ENCODE measurements at places on chromosomes 12 and 14.

- no peaks in the 10 kb centered on the region for H3K27me3 ChIP-seq
- peak overlapping the region; percentile 30 for H3K4me3 ChIP-seq
- DNase-seq: no peak
- no peaks in the 10 kb centered on the region for H3K36me3 ChIP-seq
These were observed 180.8 kb downstream of the ADCK1 start for GRCh38 chr14:77980475-77981321.

GRCh38 chr14:34671716-34672115, 41.8 kb upstream of the SNX6 start:
- H3K4me1 ChIP-seq: no peaks in the 10 kb centered on the region
- H3K36me3 ChIP-seq: no peaks in the 10 kb centered on the region
- no peak for DNase-seq
- H3K27me3 ChIP-seq: no peaks in the 10 kb centered on the region

DNA sequence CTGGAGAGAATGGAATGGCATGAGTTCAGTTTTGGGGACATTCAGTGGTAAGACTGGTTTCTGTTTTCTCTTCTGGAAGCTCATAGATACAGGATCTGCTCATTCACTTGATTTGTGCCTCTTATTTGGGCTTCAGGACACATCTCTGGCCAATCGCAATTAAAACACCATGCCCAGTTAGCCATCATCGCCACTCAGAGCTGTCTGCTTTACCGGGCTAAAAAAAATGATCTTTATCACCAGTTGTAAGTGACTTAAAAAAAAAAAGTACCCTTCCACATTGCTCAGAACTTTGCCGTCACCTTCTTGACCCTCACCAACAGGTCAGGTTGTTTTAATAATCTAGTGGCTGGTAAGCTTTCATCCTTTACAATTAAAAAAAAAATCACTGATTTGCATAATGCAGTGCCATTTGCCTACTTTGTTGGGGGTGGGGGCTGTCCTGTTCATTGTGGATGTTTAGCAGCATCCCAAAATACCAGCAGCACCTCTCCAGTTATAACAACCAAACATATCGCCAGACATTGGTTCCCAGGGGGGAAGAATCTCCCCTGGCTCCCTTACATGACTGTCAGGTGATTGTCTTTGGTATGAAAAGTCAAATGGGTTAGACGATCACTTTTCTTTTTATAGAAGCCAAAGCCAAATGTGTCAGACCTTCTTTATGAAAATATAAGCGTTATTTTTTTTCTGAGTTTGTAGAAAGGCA, 150.1 kb downstream of the PRKCH start:
- H3K27me3 ChIP-seq: no peaks in the 10 kb centered on the region
- peaks cover 37% of the 10 kb centered on the region for H3K4me1 ChIP-seq
- no peaks in the 10 kb centered on the region for H3K36me3 ChIP-seq
- peak overlapping the region; percentile 29 for H3K27ac ChIP-seq
- H3K4me3 ChIP-seq: peak overlapping the region; percentile 69
- no peak for DNase-seq

DNA sequence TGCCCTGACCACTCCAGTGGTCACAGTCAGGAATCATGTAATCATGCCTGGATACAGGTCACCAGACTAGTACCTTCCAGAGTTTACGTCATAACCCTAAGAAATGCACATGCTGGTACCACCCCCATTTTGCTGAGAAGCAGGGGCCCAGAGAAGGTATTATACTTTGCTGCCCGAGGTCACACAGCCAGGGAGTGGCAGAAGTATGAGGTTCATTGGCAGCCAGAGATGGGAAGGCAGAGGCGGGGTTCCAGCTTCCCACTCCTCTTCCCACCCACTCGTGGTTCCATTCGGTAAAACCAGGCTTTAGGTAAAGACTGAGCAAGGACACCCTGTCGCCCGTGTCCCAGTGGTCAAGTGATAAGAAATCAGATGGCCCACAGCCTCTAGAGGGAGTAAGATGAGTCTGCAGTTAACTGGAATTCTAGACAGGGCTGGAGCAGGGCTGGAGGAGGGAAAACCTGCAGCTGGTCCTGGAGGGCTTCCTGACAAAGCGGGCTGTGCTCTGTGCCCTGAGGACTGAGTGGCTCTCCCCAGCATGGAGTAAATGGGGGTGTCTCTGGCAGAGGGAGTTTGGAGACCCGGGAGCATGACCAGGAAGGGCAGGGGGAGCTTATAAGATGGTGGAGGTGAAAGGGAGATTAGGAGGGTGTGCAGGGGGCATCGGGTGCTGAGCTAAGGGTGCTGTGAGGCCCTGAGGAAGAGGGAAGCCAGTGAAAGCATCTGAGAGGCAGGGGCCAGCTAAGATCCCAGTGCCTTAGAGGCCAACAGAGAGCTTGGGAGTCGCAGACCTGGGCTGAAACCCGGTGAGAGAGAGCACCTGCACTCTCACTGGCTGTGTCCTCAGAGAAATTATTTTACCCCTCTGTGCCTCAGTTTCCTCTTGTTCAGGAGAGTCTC, 5.7 kb downstream of the FAM222A start:
- no peak overlapping the region for H3K4me3 ChIP-seq
- peaks cover 10% of the 10 kb centered on the region for H3K4me1 ChIP-seq
- no peaks in the 10 kb centered on the region for H3K27me3 ChIP-seq
- no peak for DNase-seq

GRCh38 chr12:41794336-41794735, 350.3 kb downstream of the GXYLT1 start:
- no peaks in the 10 kb centered on the region for H3K36me3 ChIP-seq
- H3K4me3 ChIP-seq: no peak overlapping the region
- no peaks in the 10 kb centered on the region for H3K27me3 ChIP-seq
- peaks cover 26% of the 10 kb centered on the region for H3K4me1 ChIP-seq

GRCh38 chr12:29270446-29270845, 110.5 kb downstream of the ERGIC2 start:
- H3K27ac ChIP-seq: no peak overlapping the region
- no peaks in the 10 kb centered on the region for H3K36me3 ChIP-seq
- no peaks in the 10 kb centered on the region for H3K27me3 ChIP-seq
- no peak overlapping the region for H3K4me3 ChIP-seq

DNA sequence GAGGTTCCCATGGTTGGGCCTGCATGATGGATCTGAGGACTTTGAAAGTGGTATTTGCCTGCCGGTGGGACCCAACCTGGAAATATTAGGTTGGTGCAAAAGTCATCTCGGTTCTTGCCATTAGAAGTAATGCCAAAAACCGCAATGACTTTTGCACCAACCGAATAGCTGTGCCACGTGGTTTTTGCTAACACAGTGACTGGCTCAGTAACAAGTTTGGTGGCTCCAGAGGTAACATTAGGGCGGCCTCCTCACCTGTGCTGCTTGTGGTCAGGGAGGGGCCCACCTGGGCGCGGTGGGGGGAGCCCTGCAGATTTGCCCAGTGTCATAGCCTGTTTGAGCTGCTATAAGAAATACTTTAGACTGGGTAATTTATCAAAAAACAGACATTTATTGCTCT, 1.8 kb downstream of the BDKRB2 start:
- H3K27me3 ChIP-seq: no peaks in the 10 kb centered on the region
- H3K4me3 ChIP-seq: no peak overlapping the region
- no peaks in the 10 kb centered on the region for H3K36me3 ChIP-seq
- H3K27ac ChIP-seq: no peak overlapping the region

GRCh38 chr14:50947446-50947845, 3.2 kb upstream of the PYGL start:
- DNase-seq: no peak
- H3K27me3 ChIP-seq: no peaks in the 10 kb centered on the region
- peaks cover 14% of the 10 kb centered on the region for H3K4me1 ChIP-seq
- no peaks in the 10 kb centered on the region for H3K36me3 ChIP-seq
- no peak overlapping the region for H3K4me3 ChIP-seq

GRCh38 chr14:97878727-97879126, 1081.5 kb downstream of the VRK1 start:
- peak overlapping the region; percentile 44 for H3K27ac ChIP-seq
- H3K4me3 ChIP-seq: no peak overlapping the region
- DNase-seq: no peak
- H3K4me1 ChIP-seq: peaks cover 17% of the 10 kb centered on the region

GRCh38 chr14:64215274-64215673, 78.9 kb downstream of the ESR2 start:
- H3K27me3 ChIP-seq: no peaks in the 10 kb centered on the region
- no peak for DNase-seq
- H3K27ac ChIP-seq: no peak overlapping the region
- H3K36me3 ChIP-seq: peaks cover 21% of the 10 kb centered on the region

DNA sequence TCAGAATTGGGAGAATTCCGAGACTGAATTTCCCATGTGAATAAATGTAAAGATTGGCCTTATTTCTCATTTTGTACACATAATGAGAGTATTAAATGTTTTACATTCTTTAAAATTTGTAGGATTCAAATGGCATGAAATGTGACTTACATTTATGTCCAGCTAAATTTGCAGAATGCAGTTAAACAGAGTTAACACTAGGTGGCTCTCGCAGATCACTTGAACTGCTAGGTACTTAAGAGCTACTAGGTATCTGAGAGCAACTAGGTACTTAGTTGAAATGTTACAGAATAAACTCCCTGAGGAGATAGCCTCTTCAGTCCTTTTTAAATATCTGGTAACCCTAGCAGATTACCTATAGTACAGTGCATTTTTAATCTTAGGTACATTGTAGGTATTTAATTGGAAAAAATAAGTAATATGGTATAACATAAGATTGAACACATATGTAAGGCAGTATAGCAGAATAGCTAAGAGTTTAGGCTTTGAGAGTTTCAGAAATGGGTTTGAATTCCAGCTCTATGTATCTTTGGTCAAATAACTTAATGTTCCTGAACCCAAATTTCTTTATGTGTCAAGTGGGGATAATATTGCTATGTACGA, 73.8 kb downstream of the KIAA0586 start:
- peaks cover 13% of the 10 kb centered on the region for H3K36me3 ChIP-seq
- no peak for DNase-seq
- no peak overlapping the region for H3K4me3 ChIP-seq
- no peak overlapping the region for H3K27ac ChIP-seq
- H3K4me1 ChIP-seq: no peaks in the 10 kb centered on the region
- H3K27me3 ChIP-seq: no peaks in the 10 kb centered on the region

DNA sequence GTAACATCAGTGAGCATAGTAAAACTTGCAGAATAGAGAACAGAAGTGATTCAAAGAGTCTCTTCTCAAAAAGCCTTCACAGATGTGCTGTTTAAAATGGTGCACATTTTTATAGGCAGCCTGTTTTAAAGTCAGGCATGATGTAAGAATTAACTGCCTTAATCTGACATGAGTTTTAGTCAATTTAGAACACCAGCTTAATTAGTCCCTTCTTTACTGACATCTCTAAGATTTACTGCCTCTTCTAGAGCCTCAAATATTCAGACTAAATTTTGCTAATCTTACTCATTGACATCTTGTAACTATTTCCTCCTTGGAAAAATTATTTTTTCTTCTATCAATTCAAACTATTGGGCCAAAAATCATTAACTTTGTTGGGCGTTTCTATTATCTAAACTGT, 782.5 kb downstream of the C12orf50 start:
- no peaks in the 10 kb centered on the region for H3K36me3 ChIP-seq
- DNase-seq: no peak
- H3K27me3 ChIP-seq: no peaks in the 10 kb centered on the region
- no peak overlapping the region for H3K27ac ChIP-seq

DNA sequence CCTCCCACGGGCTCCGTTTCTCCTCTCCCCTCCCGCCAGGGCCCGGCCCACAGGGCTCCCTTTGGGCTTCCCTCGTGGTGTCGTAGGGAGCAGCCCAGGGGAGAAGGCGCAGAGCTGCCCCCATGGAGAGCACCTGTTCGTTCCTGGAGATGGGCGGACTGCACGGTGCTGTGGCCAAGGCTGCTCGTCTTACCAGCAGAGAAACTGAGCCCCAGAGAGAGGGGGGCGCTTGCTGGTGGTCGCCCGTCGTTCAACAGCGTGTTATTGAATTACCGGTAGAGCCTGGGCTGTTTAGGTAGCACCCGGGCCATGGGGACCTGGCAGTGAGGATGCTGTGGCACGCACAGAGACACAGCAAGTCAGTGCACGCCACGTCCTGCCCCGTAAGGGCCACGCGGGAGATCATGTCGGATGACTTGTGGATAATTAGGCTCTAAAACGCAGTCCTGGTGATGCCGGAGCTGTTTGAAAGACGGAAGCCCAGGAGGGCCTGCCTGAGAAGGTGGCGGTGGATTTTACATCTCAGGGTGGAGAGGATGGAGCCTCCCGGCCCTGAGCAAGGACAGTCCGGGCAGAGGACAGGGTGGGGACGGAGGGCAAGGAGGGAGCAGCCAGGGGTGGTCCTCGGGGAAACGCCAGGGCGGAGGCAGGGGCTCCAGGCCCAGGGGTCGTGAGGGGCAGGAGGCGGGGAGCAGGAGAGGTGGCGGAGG, 134.4 kb downstream of the ADGRD1 start:
- no peak overlapping the region for H3K27ac ChIP-seq
- no peaks in the 10 kb centered on the region for H3K27me3 ChIP-seq
- DNase-seq: no peak
- no peak overlapping the region for H3K4me3 ChIP-seq
- no peaks in the 10 kb centered on the region for H3K4me1 ChIP-seq

- no peak overlapping the region for H3K4me3 ChIP-seq
- H3K36me3 ChIP-seq: no peaks in the 10 kb centered on the region
- no peak overlapping the region for H3K27ac ChIP-seq
- DNase-seq: no peak
- H3K4me1 ChIP-seq: peaks cover 15% of the 10 kb centered on the region
- no peaks in the 10 kb centered on the region for H3K27me3 ChIP-seq
These were observed 4.4 kb upstream of the CFL2 start for GRCh38 chr14:34718750-34719304.

DNA sequence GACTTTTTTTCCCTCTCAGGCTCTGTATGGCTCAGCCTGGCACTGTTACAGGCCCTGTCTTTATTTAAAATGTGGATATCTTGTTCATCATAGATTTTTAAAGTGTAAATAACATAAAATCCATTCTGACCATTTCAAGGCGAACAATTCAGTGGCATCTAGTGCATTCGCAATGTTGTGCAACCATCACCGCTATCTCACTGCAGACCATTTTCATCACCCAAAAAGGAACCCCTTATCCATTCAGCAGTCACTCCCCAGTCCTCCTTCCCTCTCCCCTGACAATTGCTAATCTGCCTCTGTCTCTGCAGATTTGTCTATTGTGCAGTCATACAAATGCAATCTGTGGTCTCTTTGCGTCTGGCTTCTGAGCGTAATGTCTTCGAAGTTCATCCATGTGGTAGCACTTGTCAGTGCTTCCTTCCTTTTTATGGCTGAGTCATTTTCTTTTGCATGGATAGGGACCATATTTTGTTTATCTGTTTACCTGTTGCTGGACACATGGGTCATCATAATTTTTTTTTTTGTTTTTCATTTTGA, 148.8 kb upstream of the LHX5 start:
- DNase-seq: no peak
- H3K4me3 ChIP-seq: no peak overlapping the region
- H3K36me3 ChIP-seq: no peaks in the 10 kb centered on the region
- no peak overlapping the region for H3K27ac ChIP-seq
- H3K27me3 ChIP-seq: no peaks in the 10 kb centered on the region

DNA sequence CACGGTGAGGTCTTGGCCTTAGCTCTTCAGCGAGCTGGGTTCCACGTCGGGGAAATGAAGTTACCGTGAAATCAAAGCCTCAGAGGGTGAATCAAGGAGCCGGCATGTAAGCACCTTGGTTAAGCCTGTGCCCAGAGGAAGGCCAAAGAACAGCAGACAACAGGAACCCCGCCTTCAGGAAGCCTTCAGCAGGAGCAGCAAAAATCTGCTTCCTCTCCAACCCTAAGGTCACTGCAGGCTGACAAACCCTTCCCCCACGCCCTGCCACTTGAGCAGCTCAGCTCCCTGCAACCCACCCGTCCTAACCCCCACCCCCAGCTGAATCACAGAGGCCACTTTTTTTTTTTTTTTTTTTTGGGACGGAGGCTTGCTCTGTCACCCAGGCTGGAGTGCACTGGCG, 72.9 kb upstream of the LTA4H start:
- H3K27ac ChIP-seq: no peak overlapping the region
- H3K36me3 ChIP-seq: no peaks in the 10 kb centered on the region
- H3K4me3 ChIP-seq: no peak overlapping the region
- no peaks in the 10 kb centered on the region for H3K27me3 ChIP-seq

Data from thoracic aorta (tissue), 2 donors.